Activated naive CD8-positive, alpha-beta T cell treated with anti-CD3 and anti-CD28 coated beads for 36 hours (primary cell): ENCODE measurements at places on chromosomes 4 and X. TPM values are rescaled to one million over a fixed set of nuclear protein-coding genes. Genes with fewer than 3 reads are reported as not detected.

GRCh38 chr4:34921391-34921790 lies 1322.9 kb downstream of the ARAP2 start:
- H3K27me3 ChIP-seq: no peaks in the 10 kb centered on the region
- H3K36me3 ChIP-seq: no peaks in the 10 kb centered on the region
- no peaks in the 10 kb centered on the region for H3K4me1 ChIP-seq
- no peak overlapping the region for H3K4me3 ChIP-seq
- no peak for DNase-seq

DNA sequence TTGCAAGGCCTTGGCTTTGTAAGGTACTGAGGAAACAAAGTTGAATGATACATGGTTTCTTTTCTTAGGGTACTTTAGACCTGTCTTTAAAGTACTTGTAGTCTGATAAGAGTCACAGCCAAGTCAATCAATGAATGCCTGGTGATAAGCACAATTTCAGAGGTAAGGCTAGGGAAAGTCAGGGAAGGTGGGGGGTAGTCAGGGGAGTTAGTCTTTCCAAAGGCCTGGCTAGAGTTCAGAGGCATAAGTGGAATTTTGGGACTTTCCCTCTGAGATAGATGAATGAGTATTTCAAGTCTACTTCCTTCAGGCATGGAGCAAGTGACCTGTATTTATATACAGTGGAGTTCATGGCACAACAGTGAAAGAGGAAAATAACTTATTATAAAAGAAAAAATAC lies 78.3 kb downstream of the SLC4A4 start:
- H3K4me3 ChIP-seq: no peak overlapping the region
- H3K36me3 ChIP-seq: peaks cover 3% of the 10 kb centered on the region
- no peaks in the 10 kb centered on the region for H3K4me1 ChIP-seq
- DNase-seq: no peak
- H3K27me3 ChIP-seq: peaks cover 4% of the 10 kb centered on the region
- H3K27ac ChIP-seq: no peak overlapping the region

- H3K27me3 ChIP-seq: no peaks in the 10 kb centered on the region
- no peaks in the 10 kb centered on the region for H3K4me1 ChIP-seq
- peaks cover 2% of the 10 kb centered on the region for H3K36me3 ChIP-seq
- DNase-seq: no peak
Measured at GRCh38 chr4:110108422-110108821, 90.0 kb downstream of the ELOVL6 start.

DNA sequence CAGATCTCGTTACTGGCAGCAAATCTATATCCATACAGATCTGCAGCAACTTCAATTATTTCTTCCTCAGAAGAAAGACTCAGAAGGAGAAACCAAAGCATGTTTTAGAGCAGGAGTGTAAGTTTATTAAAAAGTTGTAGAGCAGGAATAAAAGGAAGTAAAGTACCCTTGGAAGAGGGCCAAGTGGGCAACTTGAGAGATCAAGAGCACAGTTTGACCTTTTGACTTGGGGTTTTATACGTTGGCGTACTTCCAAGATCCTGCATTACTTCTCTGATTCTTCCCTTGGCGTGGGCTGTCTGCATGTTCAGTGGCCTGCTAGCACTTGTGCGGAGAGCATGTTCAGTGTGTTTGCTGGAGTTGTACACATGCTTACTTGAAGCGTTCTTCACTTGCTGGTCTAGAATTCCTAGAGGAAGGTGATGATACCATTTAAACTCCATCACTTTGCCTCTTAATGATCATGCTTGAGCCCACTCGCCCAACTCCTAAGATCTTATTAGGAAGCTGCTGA lies 1114.7 kb upstream of the PABPC4L start:
- H3K4me3 ChIP-seq: no peak overlapping the region
- no peaks in the 10 kb centered on the region for H3K27me3 ChIP-seq
- no peaks in the 10 kb centered on the region for H3K4me1 ChIP-seq
- no peak overlapping the region for H3K27ac ChIP-seq
- no peaks in the 10 kb centered on the region for H3K36me3 ChIP-seq

GRCh38 chr4:178966644-178967043 lies 1524.4 kb upstream of the AGA start:
- no peaks in the 10 kb centered on the region for H3K36me3 ChIP-seq
- no peak overlapping the region for H3K4me3 ChIP-seq
- H3K27ac ChIP-seq: no peak overlapping the region
- no peaks in the 10 kb centered on the region for H3K27me3 ChIP-seq
- no peak for DNase-seq

GRCh38 chrX:49809891-49810632 lies 19.0 kb upstream of the PAGE4 start:
- H3K4me1 ChIP-seq: no peaks in the 10 kb centered on the region
- peaks cover 3% of the 10 kb centered on the region for H3K27me3 ChIP-seq
- H3K36me3 ChIP-seq: no peaks in the 10 kb centered on the region
- no peak overlapping the region for H3K4me3 ChIP-seq
- no peak overlapping the region for H3K27ac ChIP-seq

DNA sequence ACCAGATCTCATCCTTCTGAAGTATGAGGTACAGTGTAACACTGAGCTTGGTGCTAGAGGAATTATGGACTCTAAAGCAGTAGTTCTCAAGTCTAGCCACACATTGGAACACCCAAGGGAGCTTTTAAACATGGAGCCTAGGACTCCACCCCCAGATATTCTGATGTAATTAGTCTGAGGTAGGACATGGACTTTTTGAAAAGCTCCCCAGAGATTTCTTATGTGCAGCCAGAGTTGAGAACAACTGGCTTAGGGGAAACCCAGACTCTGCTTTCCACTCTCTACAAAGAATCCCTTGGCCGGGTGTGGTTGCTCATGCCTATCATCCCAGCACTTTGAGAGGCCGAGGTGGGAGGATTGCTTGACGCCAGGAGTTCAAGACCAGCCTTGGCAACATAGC lies 11.6 kb upstream of the GDPD2 start:
- no peak for DNase-seq
- H3K4me3 ChIP-seq: no peak overlapping the region
- peaks cover 7% of the 10 kb centered on the region for H3K36me3 ChIP-seq
- H3K27ac ChIP-seq: no peak overlapping the region
- H3K4me1 ChIP-seq: no peaks in the 10 kb centered on the region
- no peaks in the 10 kb centered on the region for H3K27me3 ChIP-seq

DNA sequence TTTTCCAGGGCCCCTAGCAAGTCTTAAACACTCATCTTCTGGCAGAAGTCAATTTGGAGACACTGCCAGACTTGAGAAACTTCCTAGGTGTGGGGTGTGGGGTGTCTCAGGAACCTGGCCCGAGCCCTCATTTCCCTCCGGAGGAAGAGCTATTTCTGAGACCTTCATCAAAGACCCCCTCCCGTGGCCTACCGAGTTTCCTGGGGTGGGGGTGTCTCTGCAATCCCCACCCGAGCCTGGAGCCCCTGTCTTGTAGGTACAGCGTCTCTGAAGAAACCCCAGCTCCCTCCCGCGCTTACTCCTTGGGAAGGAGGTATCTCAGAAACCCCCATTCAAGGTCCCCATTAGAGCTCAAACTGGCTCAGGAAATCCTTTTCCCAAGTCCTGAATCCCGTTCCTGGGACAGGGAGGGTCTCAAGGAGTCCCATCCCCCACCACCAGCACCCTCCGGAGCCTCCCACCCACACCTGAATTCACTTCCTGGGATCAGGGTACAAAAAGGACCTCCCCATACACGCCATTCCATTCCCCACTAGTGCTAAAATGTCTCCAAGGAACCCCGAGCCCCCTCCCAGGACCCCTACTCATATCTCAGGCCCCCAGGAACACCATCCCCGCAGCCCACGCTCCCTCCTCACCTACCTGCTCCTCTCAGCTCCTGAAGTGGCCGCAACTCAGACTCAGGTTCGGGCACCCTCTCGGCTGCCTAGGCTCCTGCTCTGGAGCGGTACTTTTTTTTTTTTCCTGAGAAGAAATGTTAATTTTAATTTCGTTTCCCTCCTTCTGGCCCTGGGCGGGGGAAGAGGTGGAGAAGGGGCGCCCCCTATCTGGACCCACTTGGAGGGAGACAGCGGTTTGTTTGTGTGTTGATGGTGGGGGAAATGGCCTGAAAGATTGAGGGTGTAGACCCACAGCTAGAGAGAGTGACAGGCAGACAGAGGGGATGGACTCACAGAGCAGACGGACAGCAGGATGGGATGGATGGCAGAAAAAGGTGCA lies 1.1 kb downstream of the SLC38A5 start:
- H3K36me3 ChIP-seq: peaks cover 43% of the 10 kb centered on the region
- H3K27ac ChIP-seq: peak overlapping the region; percentile 96
- no peaks in the 10 kb centered on the region for H3K27me3 ChIP-seq

DNA sequence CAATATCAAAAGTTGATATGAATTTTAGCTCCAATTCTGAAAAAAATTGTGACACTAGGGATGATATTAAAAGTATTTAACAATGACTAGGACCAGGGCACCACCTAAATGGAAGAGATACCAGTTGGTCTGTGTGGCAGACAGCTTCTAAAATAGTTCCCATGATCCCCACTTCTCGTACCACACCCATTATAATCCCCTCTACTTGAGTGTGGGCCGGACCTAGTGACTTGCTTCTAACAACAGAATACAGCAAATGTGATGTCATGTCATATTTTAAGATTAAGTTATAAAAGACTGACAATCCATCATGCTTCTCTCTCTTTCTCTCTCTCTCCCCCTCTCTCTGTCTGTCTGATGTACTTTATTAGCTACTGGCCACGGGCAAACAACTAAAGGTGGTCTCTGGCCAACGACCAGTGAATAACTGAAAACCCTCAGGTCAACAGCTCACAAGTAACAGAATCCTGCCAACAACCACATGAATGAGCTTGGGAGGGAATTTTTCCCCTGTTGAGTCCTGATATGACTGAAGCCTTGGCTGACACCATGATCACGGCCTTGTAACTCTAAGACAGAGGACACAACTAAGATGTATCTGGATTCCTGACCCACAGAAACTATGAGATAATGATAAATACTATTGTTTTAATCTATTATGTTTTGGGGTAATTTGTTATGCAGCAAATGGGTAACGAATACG lies 34.4 kb downstream of the FAM13A start:
- no peaks in the 10 kb centered on the region for H3K36me3 ChIP-seq
- DNase-seq: no peak
- no peaks in the 10 kb centered on the region for H3K27me3 ChIP-seq
- no peaks in the 10 kb centered on the region for H3K4me1 ChIP-seq
- no peak overlapping the region for H3K4me3 ChIP-seq

- H3K36me3 ChIP-seq: no peaks in the 10 kb centered on the region
- no peak overlapping the region for H3K4me3 ChIP-seq
- no peak overlapping the region for H3K27ac ChIP-seq
- DNase-seq: no peak
- H3K4me1 ChIP-seq: no peaks in the 10 kb centered on the region
Measured at GRCh38 chrX:110123331-110123782, 120.4 kb downstream of the TMEM164 start.

Gene SPARCL1
- not detected for total RNA-seq

Gene IL13RA1
- 0.47 TPM for total RNA-seq

Gene IL3RA
- total RNA-seq: not detected
